ENCODE measurements at places on chromosomes 16 and 17.

- peak; percentile 67 for DNase-seq
Observed at GRCh38 chr16:84834403-84834772, 14.6 kb downstream of the CRISPLD2 start.

- peak; percentile 25 for DNase-seq
Observed at GRCh38 chr17:44916781-44917241, 1.5 kb upstream of the GFAP start.

GRCh38 chr16:58501242-58502131 lies 1.5 kb downstream of the NDRG4 start:
- DNase-seq: no peak

DNA sequence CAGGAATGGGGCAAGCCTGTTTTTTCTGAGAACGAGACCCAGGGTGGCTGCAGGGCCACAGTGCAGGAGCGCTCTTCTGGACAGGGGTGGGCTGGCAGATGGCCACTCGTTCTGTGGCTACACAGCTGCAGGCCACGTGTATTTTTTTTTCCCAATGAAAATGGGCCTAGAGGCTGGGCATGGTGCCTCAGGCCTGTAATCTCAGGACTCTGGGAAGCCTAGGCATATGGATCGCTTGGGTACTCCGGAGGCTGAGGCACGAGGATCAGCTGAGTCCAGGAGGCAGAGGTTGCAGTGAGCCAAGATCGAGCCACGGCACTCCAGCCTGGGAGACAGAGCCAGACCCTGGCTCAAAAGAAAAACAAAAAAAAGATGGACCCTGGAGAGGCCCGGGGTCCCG lies 6.8 kb downstream of the UNKL start:
- DNase-seq: peak; percentile 34

GRCh38 chr17:4518901-4519300 lies 20.2 kb downstream of the SPNS2 start:
- no peak for DNase-seq

DNA sequence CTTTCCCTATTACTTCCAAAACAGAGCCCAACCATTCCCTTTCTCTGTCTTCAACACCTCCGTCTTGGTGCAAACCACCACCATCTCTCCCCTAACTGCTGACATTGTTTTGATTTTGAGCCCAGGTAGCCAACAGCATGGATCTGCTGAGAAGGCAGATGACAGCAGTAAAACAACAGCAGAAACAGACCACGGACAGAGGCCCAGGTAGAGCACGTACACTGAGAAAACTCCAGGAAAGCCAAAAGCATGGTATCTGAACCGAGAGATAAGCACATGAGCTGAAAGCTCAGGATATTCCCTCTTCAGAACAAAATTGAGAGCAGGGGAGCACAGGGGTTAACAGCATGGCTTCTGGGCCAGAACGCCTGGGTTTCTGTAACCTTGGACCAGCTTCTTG lies 18.9 kb upstream of the MAP3K14 start:
- DNase-seq: no peak

DNA sequence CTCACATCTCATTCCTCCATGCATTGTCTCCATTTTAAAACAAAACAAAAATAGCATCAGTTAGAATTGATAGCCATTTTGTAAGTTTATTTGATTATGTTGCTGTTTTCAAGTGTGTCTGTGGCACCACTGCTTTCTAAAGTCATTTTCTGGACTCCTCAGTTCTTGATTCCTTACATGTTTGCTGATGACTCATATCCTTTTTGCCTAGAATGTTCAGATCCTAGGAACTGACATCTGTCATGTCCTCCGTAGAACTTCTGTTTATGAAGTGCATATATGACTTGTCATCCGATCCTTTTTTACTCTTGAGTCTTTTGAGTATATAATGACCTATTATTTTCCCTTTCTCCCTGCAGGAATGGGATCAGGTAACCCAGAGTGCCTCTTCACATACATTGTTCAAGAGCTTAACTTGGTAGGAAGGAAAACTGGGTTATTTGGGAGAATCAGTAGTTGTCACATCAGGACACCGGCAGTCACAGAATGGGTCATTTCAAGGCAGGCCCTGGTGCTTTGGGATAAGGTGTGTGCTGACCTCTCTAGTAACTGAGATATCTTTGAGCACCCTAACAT lies 69.2 kb downstream of the MAP2K4 start:
- peak; percentile 63 for DNase-seq

DNA sequence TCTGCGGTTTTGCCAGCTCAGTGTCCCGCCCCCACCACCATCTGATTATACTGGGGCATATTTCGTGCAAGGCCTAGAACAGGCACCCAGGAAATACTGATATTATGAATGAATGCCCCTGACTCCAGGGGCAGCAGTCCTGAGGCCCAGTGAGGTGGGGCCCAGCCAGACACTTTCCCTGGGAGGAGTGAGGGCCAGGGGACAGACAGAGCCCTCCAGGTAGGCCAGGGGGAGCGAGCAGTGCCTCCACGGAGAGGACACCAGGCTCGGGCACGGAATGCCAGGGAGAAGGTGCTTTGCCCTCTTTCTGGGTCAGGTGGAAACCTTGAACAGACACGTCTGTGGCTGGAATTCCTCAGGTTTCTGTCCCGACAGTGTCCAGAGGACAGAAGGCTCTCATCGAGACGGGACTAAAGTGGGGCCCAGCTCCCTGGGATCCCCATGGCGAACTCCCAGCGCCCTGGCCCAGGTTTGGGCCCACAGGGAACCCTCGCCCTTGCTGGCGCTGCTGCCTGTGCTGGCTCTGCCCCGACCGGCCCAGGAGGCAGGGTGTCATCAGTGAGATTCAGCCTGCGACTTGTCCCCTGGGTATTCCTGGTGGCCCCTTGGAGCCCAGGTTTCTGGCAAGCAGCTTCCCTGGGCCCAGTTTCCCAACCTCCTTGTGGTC lies 4.3 kb downstream of the KATNB1 start:
- DNase-seq: no peak

DNA sequence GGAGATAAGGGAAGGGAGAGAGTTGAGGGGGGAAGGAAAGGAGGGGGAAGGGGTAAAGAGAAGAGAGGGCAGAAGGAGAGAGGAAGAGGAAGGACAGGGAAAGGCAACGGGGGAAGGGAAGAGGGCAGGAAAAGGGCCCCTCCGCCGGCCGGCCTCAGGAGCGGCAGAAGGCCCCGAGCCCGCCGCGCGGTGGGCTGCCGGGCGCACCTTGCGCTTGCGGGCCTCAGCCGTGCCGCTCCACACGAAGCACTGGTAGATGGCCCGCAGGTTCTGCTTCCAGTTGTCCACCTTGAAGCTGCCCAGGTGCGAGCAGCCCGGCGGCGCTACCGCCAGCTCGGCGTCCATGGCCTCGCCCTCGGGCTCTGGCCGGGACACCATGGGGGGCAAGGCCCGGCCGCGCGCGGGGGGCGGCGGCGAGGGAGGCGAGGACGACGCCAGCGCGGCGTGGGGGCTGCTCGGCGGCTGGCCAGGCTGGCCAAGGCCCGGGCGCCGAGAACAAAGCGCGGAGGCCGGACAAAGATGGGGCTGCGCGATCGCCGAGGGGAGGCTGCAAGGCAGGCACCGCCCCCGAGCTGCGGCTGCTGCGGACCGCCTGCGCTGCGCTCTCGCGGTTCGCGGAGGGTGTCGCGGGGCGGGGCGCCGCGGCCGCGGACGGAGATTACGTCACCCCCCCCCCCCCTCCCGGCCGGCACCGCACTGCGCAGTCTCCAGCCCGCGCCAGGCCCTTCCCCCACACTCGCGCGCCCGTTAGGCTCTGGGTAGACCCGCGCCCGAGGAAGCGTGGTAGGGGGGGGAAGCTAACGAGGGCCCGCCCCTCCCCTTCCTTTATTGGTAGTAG lies at the start of gene USP22:
Gene USP22 (minus strand): TSS at position 554 of the 838 bp plus-strand sequence. CDS start 176 bp downstream, at position 378.
- DNase-seq: no peak

- DNase-seq: no peak
Observed at GRCh38 chr16:76900285-76901263, 290.4 kb upstream of the MON1B start.

- peak; percentile 73 for DNase-seq
Observed at GRCh38 chr17:65345261-65346005, 208.3 kb downstream of the RGS9 start.

- DNase-seq: no peak
Observed at GRCh38 chr16:85960486-85961046, 61.6 kb downstream of the IRF8 start.

- DNase-seq: no peak
Observed at GRCh38 chr16:48206594-48207242, 37.4 kb upstream of the LONP2 start.

DNA sequence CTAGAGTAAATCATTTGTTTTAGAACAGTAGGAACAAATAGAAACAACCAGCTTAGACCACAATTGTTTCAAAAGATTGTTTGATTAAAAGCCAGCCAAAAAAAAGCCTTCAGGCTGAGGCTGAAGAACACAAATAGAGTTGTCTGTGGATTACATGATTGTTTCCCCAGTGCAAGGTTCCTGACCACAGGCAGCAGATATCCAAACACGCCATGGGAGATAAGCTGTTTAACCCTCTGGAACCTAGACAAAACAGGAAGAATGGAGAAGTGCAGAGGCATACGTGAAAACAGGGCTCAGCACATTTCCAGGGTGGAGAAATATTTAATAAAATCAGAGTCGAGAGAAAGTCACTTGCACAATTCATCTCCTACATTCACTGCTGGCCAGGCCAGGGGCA lies 21.0 kb downstream of the ATPAF2 start:
- DNase-seq: peak; percentile 64

DNA sequence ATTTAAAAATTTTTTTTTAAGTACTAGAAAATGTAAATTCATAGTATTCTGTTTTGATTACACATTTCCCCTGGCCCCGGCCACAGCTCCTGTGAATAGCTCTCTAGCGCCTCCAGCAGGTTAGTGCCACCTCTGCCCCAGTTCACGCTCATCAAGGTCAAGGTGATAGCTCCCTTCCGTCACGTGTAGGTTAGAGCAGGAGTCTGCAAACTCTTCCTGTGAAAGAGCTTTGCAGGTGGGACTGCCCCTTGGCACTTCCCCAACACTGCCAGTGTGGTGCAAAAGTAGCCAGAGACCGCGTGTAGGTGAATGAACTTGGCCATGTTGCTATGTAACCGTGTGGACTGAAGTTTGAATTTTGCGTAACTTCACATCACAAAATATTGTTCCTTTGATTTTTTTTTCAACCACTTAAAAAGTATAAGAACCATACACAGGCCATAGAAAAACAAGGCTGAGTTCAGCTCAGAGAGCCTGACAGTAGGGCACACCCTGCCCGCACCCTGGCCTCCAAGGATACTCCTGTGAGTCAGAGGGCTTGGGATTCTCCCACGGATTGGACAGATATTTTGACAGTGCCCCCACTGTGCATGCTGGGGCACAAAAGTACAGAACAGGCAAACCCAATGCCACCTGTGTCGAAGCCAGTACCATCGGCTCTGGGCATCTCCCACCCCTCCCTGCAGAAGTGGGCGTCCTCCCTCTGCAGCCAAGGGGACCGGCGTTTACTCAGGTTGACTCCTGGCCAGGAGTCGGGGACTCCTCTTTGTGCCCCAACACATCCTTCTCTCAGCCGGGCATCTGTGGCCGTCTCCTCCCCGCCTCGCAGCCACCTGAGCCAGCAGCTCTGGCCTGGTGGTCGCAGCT lies 92.0 kb upstream of the CHMP6 start:
- no peak for DNase-seq

- no peak for DNase-seq
Observed at GRCh38 chr16:6704306-6704930, 628.2 kb upstream of the RBFOX1 start.

GRCh38 chr17:51805765-51806164 lies 352.7 kb downstream of the CA10 start:
- DNase-seq: no peak

DNA sequence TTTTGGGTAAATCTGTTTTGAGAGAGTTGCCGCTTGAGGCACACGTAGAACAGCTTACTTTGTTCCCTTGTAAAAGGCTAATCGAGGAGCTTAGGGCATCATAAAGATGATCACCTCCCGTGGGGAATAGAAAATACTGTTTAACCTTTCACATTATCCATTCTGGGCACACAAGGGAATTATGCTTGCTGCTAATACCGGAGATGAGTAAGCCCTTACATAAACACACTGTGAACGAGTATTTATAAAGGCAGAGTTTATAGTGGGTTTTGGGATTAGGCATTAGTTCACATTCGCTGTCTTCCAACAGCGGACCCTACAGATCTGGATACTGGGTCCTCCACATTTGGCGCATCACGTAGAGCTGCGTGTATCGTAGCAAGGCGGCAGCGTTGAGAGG lies 51.2 kb upstream of the CNTNAP4 start:
- DNase-seq: no peak

- DNase-seq: no peak
Observed at GRCh38 chr16:11636172-11636721, 32.0 kb upstream of the SNN start.

DNA sequence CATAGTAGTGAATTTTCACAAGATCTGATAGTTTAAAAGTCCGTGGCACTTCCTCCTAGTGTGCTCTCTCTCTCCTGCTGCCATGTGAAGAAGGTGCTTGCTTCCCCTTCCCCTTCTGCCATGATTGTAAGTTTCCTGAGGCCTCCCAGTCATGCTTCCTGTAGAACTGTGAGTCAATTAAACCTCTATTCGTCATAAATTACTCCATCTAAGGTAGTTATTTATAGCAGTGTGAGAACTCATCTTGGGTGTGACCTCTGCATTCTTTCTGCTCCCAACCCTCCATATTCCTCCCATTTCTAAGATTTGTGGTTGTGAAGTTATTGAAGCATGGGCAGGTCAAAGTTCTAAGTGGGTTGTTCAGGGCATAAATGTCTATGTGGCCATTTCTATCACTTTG lies 62.1 kb upstream of the ADAMTS18 start:
- peak; percentile 30 for DNase-seq

DNA sequence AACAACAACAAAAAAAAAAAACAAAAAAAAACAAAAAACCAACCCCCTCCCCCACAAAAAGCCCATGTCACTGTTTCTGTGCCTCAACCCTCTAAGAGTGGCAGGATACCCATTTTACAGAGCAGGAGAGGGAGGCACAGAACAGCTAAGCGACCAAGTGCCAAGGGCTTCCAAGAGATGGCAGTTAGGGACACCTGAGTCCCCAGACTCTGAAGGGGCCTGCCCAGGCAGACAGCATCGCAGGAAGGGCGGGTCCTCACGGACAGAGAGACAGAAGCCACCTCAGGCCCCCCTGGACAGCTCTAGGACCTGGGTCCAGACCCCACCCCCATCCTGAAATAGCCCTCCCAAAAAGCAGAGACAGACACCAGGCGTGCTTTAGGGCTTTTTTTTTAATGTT lies 21.6 kb upstream of the CPSF4L start:
- no peak for DNase-seq

Data from astrocyte (in vitro differentiated cells and primary cell).